MCF 10A (cell line): ENCODE measurements at places on chromosomes 2 and 18. TPM values are rescaled to one million over a fixed set of nuclear protein-coding genes. Genes with fewer than 3 reads are reported as not detected.

- no peak for DNase-seq
Observed at GRCh38 chr2:207260947-207261346, 95.2 kb upstream of the KLF7 start.

Gene SERPINB4
- total RNA-seq, result not detected in 2 replicates

DNA sequence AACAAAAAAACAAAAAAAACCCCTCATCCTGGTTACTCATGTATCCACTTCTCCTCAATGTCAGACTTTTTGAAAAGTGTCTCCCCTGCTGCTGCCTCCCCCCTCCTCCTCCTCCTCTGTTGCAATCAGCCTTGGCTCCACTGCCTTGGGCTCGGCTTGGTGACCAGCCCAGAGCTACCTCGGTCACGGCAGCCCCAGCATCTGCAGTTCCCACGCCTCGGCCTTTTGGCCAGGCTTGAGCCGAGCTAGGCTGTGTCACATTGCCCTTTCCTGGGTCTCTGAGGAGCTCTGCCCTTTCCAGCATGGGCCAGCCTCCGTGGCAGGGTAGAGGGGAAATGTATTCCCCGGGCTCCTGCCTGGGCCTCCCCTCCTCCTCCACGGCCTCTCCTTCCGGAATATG lies 22.7 kb upstream of the INHBB start:
- DNase-seq, result peak; percentile 51

Gene ARHGAP25
- total RNA-seq, result 0.93 TPM in 2 replicates

Gene DIPK1C
- not detected in 2 replicates for total RNA-seq

DNA sequence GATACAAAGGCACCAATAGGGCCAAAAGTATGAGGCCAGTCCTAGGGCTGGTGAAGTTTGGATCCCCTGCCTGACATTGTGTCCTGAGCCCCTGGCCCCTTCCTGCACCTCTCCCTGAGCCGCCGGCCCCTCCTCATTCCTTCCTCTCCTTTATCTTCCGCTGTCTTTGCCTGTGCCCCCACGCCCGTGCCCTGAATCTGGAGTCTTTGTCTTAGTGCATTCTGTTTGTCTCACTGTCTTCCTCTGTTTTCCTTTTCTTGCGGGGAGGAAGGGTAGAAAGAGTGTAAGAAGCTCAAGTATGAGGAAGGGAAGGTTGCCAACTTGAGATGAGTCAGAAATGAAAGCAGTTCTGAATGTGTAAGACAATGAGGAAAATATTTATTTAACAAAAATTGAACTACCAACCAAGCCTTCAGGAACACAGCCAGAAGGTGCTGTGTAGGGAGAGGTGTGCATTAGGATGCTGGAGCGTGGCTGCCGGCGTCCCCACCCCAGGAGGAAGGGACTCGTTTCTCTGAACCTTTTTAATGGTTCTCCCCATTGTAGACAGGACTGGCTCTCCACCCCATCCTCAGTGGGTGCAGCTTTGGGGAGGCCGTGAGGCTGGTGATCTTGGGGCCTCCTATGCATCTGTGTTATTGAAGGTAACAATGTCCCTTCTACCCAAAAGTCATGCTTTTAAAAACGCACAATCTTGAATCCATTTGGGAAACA lies 133.1 kb downstream of the NEDD4L start:
- peak; percentile 93 for DNase-seq
